Mammary epithelial cell (primary cell): ENCODE measurements at places on chromosomes 6 and 20. TPM values are rescaled to one million over a fixed set of nuclear protein-coding genes. Genes with fewer than 3 reads are reported as not detected.
A peak's percentile ranks its signal among the peaks of the same experiment; 100 is the strongest.

DNA sequence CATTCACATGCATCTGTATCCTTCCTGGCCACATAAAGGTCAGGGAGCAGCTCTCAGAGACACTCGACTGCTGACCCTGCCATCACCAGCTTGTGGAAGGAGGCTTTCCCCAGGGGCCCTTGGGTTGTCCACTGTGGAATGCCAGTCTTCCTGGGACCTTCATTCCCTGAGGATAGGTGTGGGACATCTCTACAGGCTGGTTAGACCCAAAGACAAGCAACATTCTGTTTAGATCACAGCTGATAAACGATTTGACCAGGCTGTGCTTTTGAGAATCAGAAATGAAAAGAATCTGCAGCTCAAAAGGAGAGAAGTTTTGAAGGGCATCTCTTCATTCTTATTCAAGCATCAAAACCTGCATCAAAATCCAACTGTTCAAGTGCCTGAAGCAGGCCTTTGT lies 18.2 kb upstream of the SH3BGRL2 start:
- DNase-seq: no peak

GRCh38 chr6:157273756-157274470 lies 49.4 kb downstream of the TMEM242 start:
- DNase-seq: no peak

GRCh38 chr20:37945091-37945547 lies 42.2 kb downstream of the VSTM2L start:
- DNase-seq: no peak

GRCh38 chr6:4693173-4693970 lies 82.8 kb upstream of the CDYL start:
- DNase-seq: no peak

GRCh38 chr6:23650676-23651075 lies 475.3 kb upstream of the NRSN1 start:
- no peak for DNase-seq

DNA sequence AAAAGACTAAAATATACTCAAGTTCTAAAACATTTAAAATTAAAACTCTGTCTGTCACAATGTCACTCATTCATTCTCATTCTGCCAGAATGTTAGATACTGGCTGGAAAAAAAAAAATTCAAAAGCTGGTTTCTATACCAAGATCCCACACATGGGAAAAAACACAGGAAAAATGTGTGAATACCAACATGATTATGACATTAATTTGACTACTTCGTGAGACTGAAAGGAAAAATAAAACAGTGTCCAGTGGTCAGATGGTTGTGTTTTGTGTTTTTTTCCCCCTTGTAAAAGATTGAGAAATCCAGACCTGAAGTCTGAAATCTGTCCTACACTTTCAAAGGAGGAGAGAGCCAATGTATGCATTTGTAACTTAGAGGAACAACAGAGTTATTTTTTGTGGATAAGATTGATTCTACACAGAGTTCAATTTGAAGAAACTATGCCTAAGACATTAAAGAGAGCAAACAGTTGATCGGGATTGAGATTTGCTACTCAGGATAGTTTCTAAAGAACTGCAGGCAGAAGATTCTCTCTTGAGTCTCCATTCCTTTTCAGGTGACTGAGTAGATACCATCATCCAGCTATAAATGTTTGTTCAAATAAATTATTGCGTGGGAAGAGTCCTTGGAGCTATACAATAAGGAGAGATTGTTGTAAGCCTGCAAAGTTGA lies 39.2 kb upstream of the TXLNB start:
- no peak for DNase-seq

GRCh38 chr6:160088069-160088783 lies 33.4 kb upstream of the SLC22A1 start:
- peak; percentile 43 for DNase-seq

DNA sequence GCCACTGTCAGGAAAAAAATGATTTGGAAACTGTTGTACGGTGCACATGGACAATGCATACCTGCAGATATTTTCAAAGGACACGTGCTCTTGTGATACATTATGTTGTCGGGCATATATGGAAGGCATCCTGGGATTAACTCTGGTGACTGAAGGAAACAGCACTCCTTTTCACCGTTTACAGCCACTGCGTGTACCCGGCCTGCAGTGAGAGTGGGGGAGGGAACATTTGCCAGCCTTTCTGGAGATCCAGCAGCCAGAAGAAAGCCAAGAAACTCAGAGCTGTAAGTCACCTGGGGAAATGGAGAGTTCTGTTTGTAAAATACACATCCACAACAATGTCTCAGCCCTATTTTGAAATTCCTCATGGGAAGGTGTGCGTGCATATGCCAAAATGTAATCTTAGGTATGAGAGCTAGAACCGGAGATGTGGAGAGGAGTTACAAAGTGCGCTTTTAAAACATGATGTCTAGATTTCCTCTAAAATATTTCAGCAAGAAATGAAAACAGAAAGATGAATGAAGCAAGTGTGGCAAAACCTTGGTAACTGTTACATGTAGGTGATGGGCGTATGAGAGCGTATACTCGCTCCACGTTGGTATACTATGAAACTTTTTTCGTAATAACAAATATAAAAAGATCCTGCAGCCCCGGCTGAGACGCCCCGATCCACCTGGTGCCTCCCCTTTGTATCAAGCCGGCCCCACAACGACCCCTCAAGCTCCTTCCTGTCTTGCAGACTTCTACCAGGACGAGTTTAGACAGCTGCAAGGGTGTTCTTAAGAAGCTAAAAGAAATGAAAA lies 8.6 kb upstream of the FOXF2 start:
- DNase-seq: no peak

DNA sequence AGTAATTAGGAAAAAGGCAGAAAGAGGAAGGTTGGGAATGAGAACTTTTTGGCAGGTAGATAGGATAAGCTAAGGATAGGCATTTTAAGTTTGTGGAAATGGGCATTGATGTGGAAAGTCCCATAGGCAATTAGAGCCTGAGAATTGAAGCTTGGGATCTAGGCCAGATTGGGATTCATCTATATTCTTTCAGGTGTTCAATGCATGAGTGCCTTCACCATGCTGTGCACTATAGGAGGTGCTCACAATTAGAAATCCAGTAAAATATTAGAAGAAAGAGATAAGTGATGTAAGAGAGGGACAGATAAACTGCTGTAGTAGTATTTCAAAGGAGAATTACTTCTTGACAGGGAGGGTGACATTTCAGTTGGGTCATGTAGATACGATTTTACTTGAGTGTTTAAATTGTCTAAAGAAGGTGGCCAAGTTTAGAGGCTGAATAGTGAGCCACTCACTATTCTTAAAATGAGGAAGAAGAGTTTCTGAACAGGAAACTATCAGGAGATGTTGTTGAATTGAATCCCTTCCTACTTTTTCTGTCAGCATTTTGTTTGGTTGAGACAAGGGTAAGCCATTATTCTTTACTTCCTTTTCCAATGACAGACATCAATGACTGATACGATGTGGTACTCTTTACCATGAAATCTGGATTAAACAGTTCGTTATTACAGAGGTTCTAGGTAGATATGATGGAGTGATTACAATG lies 31.0 kb upstream of the CTAGE9 start:
- no peak for DNase-seq

DNA sequence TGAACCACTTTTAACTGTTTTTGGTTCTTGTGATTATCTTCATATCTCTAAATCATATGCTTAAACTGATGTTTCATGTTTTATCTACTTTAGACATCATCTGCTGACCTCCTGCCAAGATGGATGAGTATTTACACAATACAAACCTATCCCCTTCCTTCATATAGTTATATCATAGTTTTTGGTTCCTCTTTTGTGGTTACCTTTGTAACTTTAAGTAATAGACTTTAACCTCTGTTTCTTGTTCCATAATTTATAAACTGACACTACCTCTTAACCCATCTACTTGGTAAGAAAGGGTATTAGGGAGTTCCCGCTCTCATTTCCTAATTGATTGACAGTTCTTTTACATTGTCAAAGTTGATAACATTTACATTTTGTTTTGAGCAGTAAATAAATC lies 11.9 kb downstream of the PCMT1 start:
- DNase-seq: no peak

- no peak for DNase-seq
Observed at GRCh38 chr20:19995220-19995863, 21.8 kb upstream of the NAA20 start.

- DNase-seq: no peak
Observed at GRCh38 chr20:2899243-2899642, 26.0 kb downstream of the PTPRA start.

DNA sequence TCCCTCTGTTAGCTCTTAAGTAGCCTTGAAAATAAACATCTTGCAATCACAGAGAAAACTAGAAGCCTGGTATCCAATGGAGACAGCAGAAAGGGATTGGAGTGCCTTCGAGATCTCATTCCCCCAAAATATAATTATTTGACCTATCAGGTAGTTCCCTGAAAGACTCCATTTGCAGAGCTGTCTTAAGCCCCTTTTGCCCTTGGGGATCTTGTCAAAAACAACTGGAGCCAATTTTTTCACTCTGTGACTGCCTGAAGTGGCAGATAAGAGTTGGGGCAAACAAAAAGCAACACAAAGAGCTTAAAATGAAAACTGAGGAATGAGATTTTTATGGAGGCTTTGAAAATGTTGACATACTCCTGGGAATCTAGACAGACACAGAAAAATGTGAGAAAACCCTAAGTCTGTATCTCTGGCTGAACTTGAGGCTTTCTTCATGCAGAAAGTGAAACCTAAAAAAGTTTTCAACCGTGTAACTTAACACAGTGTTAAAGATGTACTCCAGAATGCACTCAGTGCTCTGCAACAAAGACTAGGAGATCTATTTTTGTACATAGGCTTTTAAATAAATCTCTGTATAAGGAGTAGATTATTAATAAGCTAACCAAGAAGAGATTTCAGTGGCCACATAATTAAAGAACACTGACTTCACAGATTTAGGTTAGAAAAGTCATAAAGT lies 971.1 kb upstream of the MAN1A1 start:
- DNase-seq: no peak

The MTRF1L gene
- 15.2 TPM for total RNA-seq

The NOX3 gene
- total RNA-seq: not detected in 2 replicates

The NOTCH4 gene
- 3.0 TPM for total RNA-seq

The PNPLA1 gene
- total RNA-seq: not detected

The SMIM28 gene
- total RNA-seq: not detected

The RCAN2 gene
- total RNA-seq: 2.7 TPM

The OR2J3 gene
- total RNA-seq: not detected

The GTF3C6 gene
- total RNA-seq: 74.7 and 76.3 TPM in 2 replicates

The VWA7 gene
- 1.5 and 1.7 TPM in 2 replicates for total RNA-seq

The PPP1R16B gene
- total RNA-seq: under 0.01 TPM
